ENCODE measurements at places on chromosomes 6 and 20.
A peak's percentile ranks its signal among the peaks of the same experiment; 100 is the strongest.

GRCh38 chr6:166824880-166825250 is 131.5 kb downstream of the RNASET2 start:
- no peak for DNase-seq

GRCh38 chr6:89372506-89372901 is 20.0 kb upstream of the UBE2J1 start:
- DNase-seq, result no peak

DNA sequence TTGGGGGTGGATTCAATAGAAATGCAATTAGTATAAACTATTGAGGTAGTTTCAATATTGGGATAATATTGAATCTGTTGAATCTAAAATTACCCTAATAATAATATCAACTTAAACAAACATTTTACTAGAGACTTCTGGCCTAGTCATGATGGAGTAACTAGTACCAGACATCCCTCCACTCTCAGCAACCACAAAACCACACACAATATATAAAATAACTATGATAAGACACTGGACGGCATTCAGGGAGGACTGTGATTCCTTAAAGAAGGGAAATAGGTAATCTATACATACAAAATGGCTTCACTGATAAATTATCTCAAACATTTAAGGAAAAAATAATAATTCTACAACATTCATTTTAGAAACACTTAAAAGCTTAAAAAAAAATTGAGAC is 38.9 kb upstream of the TMEM14A start:
- peak; percentile 44 for DNase-seq

GRCh38 chr20:59776626-59777330 is 156.7 kb downstream of the SYCP2 start:
- DNase-seq, result no peak

DNA sequence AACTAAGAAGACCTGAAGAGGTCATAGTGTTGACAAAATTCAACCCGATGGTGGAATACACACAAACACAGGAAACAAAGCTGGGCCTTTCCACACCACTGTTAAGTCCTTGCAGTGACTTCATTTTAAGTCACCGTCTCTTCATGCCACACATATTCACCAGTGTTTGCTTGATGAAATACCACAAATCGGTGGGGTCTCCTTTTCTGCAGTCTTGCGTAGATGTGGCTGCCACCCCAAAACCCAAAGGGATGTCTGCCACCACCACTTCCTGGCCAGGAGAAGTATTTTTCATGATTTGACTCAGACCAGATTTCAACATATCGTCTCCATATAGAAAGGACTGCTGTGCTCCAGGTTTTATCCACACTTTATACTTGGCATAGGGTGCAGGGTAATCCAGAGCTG is 11.0 kb upstream of the COL10A1 start:
- DNase-seq, result no peak

DNA sequence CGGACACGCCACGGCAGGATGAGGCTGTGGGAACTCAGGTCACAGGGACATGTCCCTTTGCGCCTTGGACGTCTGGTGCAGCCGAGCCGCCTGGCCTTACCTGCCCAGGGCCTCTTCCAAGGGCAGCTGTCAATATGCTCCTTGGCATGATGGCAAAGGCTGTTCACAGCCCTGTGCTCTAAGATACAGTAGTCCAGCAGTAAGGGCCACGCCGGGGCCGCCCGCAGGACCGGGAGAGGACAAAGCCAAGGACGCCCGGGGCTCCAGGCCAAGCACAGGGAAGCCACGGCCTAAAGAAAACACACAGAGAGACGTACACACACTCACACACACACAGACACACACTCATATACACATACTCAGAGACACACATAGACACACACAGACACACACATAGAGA is 13.0 kb downstream of the FOXF2 start:
- DNase-seq, result no peak

- DNase-seq, result no peak
Measured at GRCh38 chr6:133099573-133099972, 141.6 kb upstream of the EYA4 start.

- DNase-seq, result no peak
Measured at GRCh38 chr6:137488150-137489045, 5.8 kb downstream of the OLIG3 start.

DNA sequence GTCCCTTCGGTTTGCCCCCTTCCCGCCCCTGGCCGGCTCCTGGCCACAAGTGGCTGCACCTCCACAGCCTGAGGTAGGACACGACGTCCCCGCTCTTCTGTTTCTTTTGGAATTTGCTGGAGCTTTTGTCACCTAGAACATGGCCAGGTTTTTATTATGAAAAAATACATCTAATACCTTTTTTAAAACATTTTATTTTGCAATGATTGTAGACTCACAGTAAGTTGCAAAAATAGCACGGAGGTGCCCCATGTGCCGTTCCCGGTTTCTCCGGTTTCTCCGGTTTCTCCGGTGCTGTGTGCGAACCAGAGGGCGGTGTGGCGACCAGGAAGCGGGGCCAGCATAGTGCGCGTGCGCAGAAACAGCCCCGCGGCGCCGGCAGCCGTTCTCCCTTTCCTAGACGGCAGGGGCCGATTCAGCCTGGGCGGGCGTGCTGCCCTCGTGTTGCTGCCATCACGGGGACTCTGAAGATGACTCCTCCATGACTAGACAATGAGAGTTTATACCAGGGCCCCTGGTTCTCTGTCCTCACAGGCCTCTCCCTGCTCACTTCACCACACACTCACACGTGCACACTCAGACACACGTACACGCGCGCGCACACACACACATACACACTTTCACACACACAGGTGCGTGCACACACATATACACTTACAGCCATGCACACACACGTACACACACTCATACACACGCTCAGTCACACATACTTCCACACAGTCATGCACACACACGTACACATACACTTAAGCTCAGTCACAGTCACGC is 102.1 kb downstream of the TMEM242 start:
- peak; percentile 92 for DNase-seq

DNA sequence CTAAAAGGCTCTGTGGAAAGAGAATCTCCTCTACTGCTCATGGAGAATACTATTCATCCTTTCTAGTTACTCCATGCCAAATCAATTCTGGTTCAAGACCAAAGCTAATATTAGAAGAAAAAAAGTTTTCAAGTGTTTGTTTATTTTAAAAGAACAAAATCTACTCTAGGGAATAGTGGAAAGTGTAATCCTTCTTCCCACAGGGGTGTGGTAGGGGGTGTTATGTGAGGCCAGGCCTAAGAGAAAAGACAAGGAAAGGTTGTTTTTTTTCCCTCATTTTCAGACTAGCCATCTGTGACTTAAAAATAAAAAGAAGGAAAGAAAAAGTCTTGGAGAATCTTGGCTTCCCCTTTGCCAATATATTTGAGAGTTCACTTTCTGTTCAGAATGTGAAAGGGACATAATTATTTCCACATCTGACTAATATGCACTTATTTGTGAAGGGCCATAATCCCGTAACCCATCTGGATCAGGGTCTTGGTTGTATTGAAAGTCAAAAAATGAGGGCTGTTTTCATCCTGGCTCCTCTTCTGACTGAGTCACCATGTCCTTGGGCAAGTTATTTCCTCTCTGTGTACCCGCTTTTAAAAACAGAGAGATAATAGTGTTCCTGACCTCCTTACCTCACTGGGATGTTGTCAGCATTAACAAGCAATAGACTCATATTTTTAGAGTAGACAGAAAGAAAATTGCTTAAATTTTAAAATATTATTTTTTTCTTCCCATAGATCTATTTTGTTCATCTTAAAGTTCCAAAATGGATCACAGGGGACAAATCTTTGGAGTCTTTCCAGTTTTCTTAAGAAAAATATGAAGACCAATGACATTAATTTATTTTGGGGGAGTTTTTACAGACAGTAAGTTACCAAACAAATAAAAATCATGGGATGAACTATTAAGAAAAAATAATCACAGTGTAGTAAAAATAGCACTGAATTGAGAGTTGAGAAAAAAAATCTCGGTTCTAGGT is 233.7 kb downstream of the IBTK start:
- DNase-seq, result no peak

DNA sequence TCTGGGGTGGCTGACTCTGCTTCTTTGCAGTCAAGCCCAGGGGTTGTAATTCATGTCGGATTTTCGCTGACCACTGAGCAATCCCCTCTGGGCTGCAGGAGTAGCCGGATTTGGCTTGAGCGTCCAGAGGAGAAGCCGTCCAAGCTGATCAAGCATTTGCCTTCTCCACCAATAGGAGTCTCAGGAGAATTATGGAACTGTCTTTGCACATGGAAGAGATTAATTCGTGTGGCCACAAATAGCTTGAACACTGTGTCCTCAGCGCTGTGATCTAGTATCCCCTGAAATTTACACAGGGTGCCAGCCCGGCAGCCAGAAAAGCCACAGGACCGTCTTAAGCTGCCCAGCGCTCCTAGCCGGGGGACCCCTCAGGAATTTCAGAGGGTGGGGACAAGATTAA is 37.1 kb downstream of the EYA2 start:
- DNase-seq, result no peak

- no peak for DNase-seq
Measured at GRCh38 chr20:30502670-30503069, 754.8 kb upstream of the DEFB115 start.

GRCh38 chr20:31717478-31718201 is 5.0 kb downstream of the BCL2L1 start:
- DNase-seq, result peak; percentile 62

GRCh38 chr6:17446713-17447112 is 53.3 kb downstream of the CAP2 start:
- no peak for DNase-seq

DNA sequence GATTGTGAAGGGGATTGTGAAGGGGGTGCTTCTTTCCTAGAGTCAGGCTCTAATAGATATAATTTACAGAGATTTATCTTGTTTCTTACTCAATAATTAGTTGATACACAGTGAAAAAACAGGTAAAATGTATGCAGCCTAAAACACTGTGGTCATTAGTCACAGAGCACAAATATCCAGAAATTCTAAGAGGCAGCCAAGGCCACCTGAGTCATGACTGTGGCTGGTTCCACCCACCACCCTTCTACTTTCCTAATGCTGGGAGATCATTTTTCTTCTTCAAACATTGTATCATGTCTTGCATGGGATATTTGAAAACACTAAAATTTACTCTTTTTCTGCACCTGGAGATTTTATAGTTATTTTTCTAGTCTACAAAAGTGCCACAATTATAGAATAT is 181.6 kb downstream of the OTOR start:
- DNase-seq, result no peak

DNA sequence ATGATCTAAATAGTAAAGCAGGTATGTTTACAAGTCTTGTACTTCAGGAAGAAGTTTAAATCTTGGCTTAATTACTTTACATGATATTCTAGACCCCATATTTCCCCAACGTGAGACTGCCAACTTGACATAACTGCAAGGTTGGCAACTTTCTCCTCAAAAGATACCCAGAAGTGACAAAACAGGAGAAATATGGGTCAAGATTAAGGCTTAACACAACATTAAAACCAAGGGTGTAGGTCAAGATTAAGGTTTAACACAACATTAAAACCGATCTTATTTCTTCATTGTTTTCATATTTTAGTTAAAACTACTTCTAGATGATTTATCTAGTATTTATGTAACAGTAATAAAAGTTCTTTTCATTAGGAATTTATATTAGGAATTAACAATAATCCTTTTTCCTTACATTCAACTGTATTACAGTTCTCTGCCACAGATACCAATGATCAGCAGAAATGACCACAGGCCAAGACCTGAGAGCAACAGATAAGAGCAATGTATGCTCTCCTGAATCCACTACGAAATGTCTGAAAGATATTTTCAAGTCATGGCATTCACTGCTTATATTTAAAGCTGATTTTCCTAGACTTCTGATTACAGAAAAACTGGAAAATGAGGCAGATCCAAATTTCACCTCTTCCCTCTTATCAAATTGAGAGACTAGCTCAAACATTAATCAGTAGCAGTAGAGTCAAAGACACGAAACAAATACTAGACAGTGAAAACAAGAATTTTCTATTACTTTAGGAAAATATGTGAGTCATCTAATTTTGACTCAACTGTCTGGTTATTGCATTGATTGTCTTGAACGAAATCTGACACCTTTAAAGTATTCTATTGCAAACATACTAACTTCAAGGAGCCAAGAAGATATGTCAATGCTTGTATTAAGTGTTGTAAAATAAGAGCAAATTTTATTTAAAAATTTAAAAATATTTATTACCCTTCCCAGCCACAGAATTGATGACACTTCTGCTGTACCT is 72.3 kb downstream of the RNGTT start:
- peak; percentile 83 for DNase-seq

- peak; percentile 59 for DNase-seq
Measured at GRCh38 chr6:125082908-125083683, 70.5 kb upstream of the TPD52L1 start.

- peak; percentile 78 for DNase-seq
Measured at GRCh38 chr6:33407132-33407718, 3.6 kb upstream of the PHF1 start.

GRCh38 chr6:124968401-124968800 is 6.2 kb downstream of the RNF217 start:
- no peak for DNase-seq

- no peak for DNase-seq
Measured at GRCh38 chr6:35154262-35154661, 13.1 kb upstream of the TCP11 start.

DNA sequence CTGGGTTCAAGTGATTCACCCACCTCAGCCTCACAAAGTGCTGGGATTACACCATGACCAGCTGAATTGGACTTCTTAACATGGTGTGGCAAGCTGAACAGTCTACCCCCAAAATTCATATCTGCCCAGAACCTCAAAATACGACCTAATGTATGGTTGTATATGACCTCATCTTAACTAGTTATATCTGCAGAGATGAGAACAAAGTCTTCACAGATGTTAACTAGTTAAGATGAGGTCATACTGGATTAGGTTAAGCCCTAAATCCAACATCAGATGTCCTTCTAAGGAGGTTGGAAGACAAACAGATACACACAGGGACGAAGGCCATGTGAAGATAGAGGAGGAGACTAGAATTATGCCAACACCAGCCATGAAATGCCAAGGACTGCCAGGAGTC is 102.5 kb downstream of the JPH2 start:
- no peak for DNase-seq

- no peak for DNase-seq
Measured at GRCh38 chr6:56501993-56502392, 140.7 kb downstream of the DST start.

GRCh38 chr6:143539106-143539505 is 27.6 kb upstream of the FUCA2 start:
- DNase-seq, result no peak

- DNase-seq, result peak; percentile 87
Measured at GRCh38 chr6:26607434-26608230, 10.9 kb downstream of the ABT1 start.

GRCh38 chr20:38117635-38118034 is 47.4 kb downstream of the TGM2 start:
- no peak for DNase-seq

DNA sequence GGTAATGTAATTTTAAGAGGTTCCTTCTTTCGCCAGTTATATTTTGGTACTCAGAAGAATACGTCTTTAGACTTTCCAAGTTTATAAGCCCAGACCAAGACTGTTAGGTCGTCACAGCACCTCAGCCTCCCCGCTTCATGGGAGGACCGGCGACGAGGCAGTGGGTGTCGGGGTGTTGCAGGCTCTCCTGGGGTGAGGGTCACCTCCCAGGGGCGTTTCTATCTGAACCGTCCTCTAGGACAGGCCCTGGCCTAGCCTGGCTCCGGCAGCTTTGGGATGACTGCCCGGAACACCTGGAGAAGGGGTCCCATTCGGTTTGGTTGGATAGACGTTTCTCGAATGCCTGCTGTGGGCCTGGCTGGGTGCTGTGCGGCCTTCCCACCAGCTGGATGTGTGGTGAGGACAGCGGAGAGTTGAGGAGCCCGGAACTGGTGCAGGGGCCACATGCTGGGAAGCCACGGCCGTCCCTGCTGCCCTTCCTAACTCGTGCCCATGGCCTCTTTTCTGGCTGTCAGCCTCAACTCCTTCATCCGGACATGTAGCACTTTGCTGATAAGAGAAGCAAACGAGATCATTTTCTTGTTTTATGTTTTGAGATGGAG is 1.1 kb downstream of the OSBPL2 start:
- no peak for DNase-seq

All from hematopoietic multipotent progenitor cell treated with erythropoietin and hydrocortisone succinate and interleukin-3 and kit ligand, for 4 days (in vitro differentiated cells).